Urinary bladder (tissue), 4 donors: ENCODE measurements at places on chromosomes 3 and 15. TPM values are rescaled to one million over a fixed set of nuclear protein-coding genes. Genes with fewer than 3 reads are reported as not detected.

Gene AEN
- polyA plus RNA-seq, result 9.3 TPM

GRCh38 chr3:138371070-138371965, 22.9 kb downstream of the MRAS start:
- DNase-seq, result no peak

Gene TMOD2
- 5.7 TPM for polyA plus RNA-seq

Gene TRIM42
- not detected for polyA plus RNA-seq

Gene ARGFX
- not detected for polyA plus RNA-seq

Gene ZNF660
- 1.9 TPM for polyA plus RNA-seq

DNA sequence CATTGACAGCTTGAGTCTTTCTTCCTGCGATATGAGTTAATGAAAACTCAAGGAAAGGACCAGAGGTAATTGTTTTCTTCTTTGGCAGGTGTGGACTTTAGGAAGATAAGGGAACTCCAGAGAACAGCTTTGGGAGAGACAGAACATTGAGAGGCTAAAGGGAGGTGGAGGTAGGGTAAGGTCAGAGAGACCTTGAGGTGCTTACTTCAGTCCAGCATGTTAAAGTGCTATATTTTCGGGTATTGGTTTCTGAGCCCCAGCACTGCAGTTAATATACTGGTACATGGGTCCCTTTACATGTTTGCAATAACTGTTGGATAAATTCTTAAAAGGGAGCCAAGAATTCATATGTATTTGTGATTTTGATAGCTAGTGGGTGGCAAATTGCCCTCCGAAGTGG, 322.1 kb downstream of the THSD4 start:
- DNase-seq, result no peak

GRCh38 chr3:11037976-11038375, 45.4 kb downstream of the SLC6A1 start:
- no peak for DNase-seq

DNA sequence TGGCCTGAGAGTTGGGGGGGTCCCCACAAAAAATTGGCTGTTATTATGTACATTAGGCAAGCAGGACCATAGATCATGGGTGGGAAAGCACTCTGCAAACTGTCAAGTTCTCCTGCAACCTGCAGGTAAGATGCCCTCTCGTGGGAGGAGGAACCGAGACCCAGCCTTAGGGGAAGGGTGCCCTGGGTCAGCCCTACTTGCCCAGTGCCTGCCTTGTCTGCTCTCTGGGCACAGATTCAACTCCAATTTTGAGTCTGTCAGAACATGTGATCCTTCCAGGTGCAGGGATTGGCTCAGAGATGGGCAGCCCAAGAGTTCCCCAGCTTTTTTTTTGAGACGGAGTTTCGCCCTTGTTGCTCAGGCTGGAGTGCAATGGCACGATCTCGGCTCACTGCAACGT, 99.2 kb downstream of the PLXNA1 start:
- DNase-seq, result no peak

- DNase-seq, result no peak
Observed at GRCh38 chr3:52494886-52495495, at the start of gene STAB1. Gene STAB1 (plus strand): TSS chr3:52495338. CDS start chr3:52495414, 76 bp downstream.

GRCh38 chr15:89680282-89680873, 1.2 kb upstream of the PLIN1 start:
- DNase-seq, result no peak

- DNase-seq, result no peak
Observed at GRCh38 chr3:72538070-72538745, 310.0 kb downstream of the SHQ1 start.

DNA sequence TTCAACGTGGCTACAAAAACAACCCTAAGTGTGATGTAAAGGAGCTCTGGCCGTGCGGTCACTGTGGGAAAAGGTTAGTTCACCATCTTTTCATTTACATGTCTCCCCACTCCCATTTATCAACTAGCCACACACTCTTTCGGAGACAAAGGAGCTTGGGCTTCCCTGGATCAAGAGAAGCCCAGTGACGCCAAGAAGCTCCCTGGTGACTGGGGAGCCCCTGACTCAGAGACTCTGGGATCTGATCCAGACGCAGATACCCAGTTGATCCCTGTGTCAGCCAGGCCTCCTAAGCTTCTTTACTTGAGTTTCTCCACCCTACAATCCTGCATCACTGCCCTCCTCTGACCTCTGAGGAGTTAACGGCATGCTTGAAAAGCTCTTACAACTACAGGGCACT, 43.9 kb downstream of the HEG1 start:
- DNase-seq, result no peak

Gene TCF12
- 55.0 TPM for polyA plus RNA-seq

DNA sequence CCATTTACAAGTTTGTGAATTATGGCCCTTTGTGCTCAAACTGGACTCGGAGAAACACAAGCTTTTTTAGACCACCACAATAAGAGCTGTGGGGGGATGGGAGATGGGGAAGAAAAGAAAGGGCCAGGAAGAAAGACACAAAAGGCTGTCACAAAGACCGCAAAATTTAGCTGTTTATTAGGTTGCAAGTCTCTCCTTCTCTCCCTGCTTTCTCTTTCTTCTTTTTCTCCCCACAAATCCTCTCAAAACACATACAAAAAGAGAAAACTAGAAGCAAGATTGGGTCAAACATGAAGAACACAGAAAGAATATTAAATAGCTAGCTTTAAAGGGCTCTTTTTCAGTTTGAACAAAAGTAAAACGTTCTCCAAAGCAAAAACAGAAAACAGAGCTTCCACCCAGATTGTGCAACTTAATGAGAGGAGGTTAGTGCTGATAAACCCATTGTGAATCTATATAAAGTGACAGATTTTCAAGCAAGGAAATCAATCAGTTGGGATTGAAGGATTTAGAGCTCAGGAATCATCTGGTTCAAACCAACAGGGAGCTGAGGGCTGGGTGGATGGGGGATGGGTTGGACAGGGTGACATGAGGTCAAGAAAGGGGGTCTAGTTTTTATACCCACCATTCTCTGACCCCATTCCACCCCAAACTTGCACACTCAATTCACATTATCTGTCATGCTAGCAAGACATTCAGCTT, 87.3 kb downstream of the DHX30 start:
- no peak for DNase-seq

Gene SSUH2
- 0.49 TPM for polyA plus RNA-seq

GRCh38 chr15:51341366-51342226, at the start of gene GLDN:
Gene GLDN (plus strand): TSS chr15:51341655. CDS start chr15:51341685, 30 bp downstream.
- no peak for DNase-seq

Gene BTBD1
- 42.3 TPM for polyA plus RNA-seq
